ENCODE measurements at places on chromosomes 7 and 10.
A peak's percentile ranks its signal among the peaks of the same experiment; 100 is the strongest.

DNA sequence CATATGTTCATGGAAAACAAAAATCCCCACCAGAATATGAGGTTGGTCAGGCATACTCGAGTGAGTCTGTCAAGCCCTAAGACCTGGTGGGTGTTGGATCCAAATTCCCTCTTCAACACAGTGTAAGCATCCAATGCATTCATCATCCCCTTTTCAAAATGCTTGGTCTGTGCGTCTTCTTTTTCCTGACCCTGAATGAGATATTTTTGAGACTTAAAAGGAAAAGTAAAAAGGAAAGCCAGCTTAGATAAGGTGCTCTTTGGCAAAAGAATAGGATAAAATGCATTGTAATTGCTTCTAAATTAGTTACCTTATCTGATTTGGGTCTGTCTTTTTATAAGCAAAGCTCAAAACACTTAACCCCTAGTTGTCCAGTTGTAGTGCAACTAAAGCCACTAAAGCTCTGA lies 331.5 kb downstream of the PTEN start:
- no peak overlapping the region for H3K27ac ChIP-seq
- no peak for DNase-seq
- no peaks in the 10 kb centered on the region for H3K36me3 ChIP-seq

DNA sequence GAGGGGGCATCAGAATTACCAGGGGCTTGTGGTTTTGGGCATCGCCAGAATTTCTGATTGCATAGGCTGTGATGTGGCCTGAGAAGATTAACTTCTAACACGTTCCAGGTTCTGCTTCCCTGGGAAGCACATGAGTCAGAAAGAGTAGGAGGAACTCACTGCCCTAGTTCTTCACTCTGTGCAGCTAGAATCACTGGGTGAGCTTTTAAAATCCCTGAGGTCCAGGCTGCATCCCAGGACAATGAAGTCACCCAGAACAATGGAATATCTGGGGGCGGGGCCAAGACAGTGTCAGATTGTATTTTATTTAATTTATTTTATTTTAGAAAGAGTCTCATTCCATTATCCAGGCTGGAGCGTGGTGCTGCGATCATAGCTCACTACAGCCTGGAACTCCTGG lies 636.5 kb downstream of the CALN1 start:
- no peaks in the 10 kb centered on the region for H3K36me3 ChIP-seq
- DNase-seq: no peak
- no peak overlapping the region for H3K27ac ChIP-seq
- H3K4me3 ChIP-seq: no peak overlapping the region
- no peaks in the 10 kb centered on the region for H3K27me3 ChIP-seq

DNA sequence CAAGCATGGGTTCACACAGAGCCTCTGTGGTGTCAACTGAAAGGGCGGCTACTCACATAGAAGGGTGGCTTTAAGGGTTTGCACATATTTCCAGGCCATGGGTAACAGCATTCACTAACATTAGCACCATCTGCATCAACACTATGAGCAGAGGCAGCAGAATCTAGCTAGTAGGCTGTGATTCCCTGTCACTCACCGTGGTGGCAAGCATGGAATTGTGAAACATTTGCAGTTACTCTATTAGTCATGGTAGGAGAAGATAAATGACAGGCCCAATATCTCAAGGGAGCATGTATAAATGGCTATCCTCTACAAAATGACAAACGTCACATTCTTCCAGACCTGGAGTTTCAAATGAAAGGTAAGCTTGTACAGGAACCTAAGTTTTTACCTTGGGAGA lies 32.2 kb upstream of the CUBN start:
- no peak overlapping the region for H3K4me3 ChIP-seq
- H3K4me1 ChIP-seq: no peaks in the 10 kb centered on the region
- no peak for DNase-seq
- no peaks in the 10 kb centered on the region for H3K27me3 ChIP-seq

DNA sequence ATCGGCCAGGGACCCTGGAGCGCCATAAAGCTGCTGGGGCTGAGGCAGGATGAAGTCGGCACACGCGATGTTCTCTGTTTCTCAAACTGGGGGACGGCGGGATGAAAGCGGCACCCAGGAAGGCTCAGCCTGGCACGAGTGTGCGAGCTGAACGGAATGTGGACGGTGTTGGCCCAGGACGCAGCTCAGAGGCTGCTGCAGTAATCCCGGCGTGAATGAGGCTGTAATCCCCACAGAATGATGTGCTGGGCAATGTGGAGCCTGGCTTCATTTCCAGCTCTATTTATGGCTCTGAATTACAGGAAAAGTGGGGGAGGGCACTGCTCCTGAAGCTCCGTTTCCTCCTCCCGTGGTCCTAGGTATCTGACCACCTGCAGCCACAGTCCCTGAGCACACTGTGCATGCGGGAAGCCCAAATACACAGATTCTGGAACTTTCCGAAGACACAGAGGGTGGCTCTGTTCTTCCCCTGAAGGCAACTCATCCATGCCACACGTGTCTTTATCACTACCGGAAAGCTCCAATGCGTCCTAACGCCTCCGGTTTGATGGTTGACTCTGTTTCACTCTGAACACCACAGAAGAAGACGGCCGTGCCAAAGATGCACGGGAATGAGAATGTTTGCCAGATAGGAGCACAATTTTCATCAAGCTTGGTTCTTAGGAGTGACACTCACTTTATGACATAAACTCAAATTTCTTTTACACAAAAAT lies 37.6 kb downstream of the KLF6 start:
- no peaks in the 10 kb centered on the region for H3K36me3 ChIP-seq
- H3K27ac ChIP-seq: no peak overlapping the region
- peaks cover under 1% of the 10 kb centered on the region for H3K4me1 ChIP-seq
- DNase-seq: no peak
- no peaks in the 10 kb centered on the region for H3K27me3 ChIP-seq
- H3K4me3 ChIP-seq: no peak overlapping the region

DNA sequence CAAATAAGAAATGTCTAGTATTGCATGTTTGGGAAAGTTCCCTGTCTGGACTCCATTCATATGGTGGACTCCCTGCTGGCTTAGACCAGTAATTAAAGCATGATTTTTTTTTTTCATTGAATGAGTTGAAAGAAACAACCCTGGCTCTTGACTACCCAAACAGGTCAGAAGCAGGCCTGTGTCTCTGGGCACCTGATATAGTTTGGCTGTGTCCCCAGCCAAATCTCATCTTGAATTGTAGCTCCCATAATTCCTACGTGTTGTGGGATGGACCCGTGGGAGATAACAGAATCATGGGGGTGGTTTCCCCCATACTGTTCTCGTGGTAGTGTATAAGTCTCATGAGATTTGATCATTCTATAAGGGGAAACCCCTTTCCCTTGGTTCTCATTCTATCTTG lies 206.2 kb downstream of the TMEM178B start:
- H3K27ac ChIP-seq: no peak overlapping the region
- no peaks in the 10 kb centered on the region for H3K36me3 ChIP-seq
- peaks cover 6% of the 10 kb centered on the region for H3K4me1 ChIP-seq
- H3K4me3 ChIP-seq: no peak overlapping the region

DNA sequence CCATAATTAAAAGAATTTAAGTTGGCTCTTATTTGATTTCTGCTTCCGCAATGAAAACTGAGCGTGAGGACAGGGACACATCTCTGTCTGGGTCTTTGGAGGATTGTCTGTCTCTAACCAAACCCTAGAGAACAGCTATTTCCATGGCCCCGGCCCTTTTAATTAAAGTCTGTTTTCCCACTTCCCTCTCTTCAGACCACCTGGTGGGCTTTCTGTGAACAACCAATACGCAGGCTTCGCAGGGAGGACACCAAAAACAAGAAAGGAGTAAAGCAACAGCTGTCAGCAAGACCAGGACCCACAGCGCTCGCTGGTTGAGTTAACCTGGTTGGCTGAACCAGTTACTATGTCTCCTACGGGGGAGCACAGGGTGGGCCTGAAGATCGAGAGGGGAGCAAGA lies 217.1 kb upstream of the FRMD4A start:
- H3K4me3 ChIP-seq: no peak overlapping the region
- H3K27me3 ChIP-seq: no peaks in the 10 kb centered on the region
- DNase-seq: no peak
- H3K27ac ChIP-seq: peak overlapping the region; percentile 42
- H3K36me3 ChIP-seq: peaks cover 31% of the 10 kb centered on the region

DNA sequence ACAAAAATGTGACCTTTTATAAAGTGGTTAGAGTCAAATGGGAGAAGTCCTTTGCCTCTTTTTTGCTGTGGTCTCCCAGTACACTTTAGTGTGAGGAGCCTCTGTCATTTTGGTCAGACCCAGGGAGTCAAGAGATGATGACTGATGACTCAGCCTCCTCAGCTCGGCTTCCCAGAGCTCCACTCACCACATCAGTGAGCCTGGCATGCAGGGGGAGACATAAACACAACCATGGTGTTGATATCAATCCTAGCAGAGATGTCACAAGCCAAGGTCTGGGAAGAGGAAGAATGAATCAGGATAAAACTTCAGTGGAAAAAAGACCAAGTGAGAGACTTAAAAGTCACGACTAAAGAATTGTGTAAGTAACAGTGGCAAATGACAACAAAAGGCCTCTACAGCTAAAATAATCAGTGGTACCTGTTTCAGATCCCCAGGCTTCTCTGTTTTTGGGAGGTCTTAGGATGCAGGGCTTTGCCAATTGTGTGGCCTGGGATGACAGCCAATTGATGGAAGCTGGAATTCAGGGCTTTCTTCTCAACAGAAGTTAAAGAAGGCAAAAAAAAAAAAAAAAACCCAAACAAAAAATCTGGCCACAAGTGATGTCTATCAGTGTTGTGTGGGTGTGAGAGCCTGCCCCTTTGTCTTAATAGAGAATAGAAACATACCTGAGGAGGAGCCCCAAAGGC lies 50.2 kb downstream of the TFAM start:
- peaks cover 6% of the 10 kb centered on the region for H3K4me1 ChIP-seq
- H3K27me3 ChIP-seq: peaks cover 20% of the 10 kb centered on the region
- no peak overlapping the region for H3K27ac ChIP-seq
- no peak for DNase-seq
- no peaks in the 10 kb centered on the region for H3K36me3 ChIP-seq
- H3K4me3 ChIP-seq: no peak overlapping the region

DNA sequence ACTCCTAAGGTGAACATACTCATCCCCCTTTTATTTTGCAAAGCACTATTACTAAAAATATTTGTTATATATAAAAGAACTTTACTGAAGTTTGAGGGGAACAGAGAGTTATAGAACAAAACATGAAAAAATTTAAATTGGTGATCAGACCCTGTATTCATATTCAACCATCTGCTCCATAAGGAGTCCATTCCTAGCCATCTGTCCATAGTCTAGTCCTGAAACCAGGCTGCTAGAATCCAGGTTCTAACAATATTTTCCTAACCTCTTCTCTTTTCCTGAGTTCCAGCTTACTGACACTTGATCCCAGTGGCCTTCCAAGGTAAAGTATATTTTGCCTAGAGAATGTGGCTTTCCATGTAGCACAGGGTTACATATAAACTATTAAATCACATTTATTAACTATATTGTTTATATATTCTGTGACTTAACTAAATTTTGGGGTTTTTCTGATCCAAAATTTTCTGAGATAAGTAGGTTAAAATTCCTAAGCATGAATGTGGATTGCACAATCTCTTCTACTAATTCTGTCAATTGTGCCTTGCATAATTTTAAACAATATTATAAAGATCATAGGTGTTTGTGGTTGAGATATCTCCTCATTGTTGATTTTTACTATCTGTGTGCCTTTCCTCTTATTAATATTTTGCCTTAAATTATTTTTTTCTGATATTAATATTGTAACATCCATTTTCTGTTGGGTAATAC lies 137.6 kb upstream of the MAGI2 start:
- H3K4me1 ChIP-seq: no peaks in the 10 kb centered on the region
- no peak overlapping the region for H3K4me3 ChIP-seq
- H3K27ac ChIP-seq: no peak overlapping the region
- no peaks in the 10 kb centered on the region for H3K36me3 ChIP-seq
- no peaks in the 10 kb centered on the region for H3K27me3 ChIP-seq

- peaks cover 23% of the 10 kb centered on the region for H3K4me1 ChIP-seq
- no peak overlapping the region for H3K4me3 ChIP-seq
- peaks cover 4% of the 10 kb centered on the region for H3K36me3 ChIP-seq
- no peak for DNase-seq
- H3K27me3 ChIP-seq: no peaks in the 10 kb centered on the region
Measured at GRCh38 chr10:63503395-63503794, 17.8 kb upstream of the REEP3 start.

GRCh38 chr7:157658851-157659412 lies 322.1 kb downstream of the DNAJB6 start:
- no peaks in the 10 kb centered on the region for H3K4me1 ChIP-seq
- no peak for DNase-seq

GRCh38 chr7:117086788-117087187 lies 133.5 kb downstream of the ST7 start:
- H3K36me3 ChIP-seq: peaks cover 2% of the 10 kb centered on the region
- H3K27me3 ChIP-seq: no peaks in the 10 kb centered on the region
- peaks cover 17% of the 10 kb centered on the region for H3K4me1 ChIP-seq
- H3K4me3 ChIP-seq: no peak overlapping the region

DNA sequence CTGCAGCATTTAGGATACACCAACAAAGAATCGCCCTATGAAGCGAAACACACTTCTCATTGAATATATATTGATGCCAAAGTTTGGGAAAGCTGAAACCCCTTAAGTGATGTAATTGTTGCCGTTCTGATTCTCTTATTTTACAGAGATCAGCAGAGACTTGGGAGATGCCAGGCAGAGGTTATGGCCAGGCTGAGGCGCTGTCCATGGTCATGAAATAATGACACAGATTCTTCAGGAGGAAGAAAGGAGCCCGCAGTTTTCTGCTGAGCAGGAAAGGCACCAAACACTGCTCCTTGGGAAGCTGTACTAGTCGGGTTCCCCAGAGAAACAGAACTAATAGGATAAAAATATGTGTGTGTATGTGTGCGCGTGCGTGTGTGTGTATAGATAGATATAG lies 566.0 kb downstream of the CALN1 start:
- H3K27me3 ChIP-seq: no peaks in the 10 kb centered on the region
- H3K4me1 ChIP-seq: no peaks in the 10 kb centered on the region
- no peak for DNase-seq
- H3K4me3 ChIP-seq: no peak overlapping the region

- H3K36me3 ChIP-seq: peaks cover 2% of the 10 kb centered on the region
- H3K27me3 ChIP-seq: no peaks in the 10 kb centered on the region
- no peaks in the 10 kb centered on the region for H3K4me1 ChIP-seq
- H3K27ac ChIP-seq: no peak overlapping the region
- DNase-seq: no peak
Measured at GRCh38 chr7:40965016-40965415, 737.9 kb downstream of the INHBA start.

- H3K4me1 ChIP-seq: no peaks in the 10 kb centered on the region
- H3K4me3 ChIP-seq: no peak overlapping the region
- no peaks in the 10 kb centered on the region for H3K36me3 ChIP-seq
- H3K27ac ChIP-seq: no peak overlapping the region
- peaks cover 9% of the 10 kb centered on the region for H3K27me3 ChIP-seq
- no peak for DNase-seq
Measured at GRCh38 chr7:117283779-117284178, 39.1 kb downstream of the WNT2 start.

DNA sequence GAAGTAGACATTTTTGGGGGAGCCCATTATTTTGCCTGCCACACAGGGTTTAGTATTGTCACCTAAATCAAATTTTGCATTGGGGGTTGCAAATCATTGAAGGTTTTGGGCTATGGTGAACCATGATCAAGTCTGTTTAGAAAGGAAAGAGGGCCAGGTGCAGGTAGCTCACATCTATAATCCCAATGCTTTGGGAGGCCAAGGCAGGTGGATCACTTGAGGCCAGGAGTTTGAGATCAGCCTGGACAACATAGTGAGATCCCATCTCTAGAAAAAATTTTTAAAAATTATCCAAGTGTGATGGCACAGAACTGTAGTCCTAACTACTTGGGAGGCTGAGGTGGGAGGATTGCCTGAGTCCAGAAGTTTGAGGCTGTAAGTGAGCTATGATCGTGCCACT lies 31.2 kb downstream of the KAT6B start:
- no peaks in the 10 kb centered on the region for H3K27me3 ChIP-seq
- DNase-seq: no peak
- peaks cover 9% of the 10 kb centered on the region for H3K36me3 ChIP-seq
- H3K4me3 ChIP-seq: no peak overlapping the region
- H3K4me1 ChIP-seq: peaks cover 40% of the 10 kb centered on the region

Data from central memory CD8-positive, alpha-beta T cell (primary cell).